ENCODE measurements at places on chromosomes 16 and 17. TPM values are rescaled to one million over a fixed set of nuclear protein-coding genes. Genes with fewer than 3 reads are reported as not detected.

GRCh38 chr17:45432405-45433158, at the start of gene ARHGAP27:
Gene ARHGAP27, minus strand, starts transcription at chr17:45432870. Its CDS starts 2,591 bp downstream, at chr17:45430279.
- DNase-seq = peak; percentile 83

Gene ARL5C
- not detected for total RNA-seq

Gene CDH11
- not detected for total RNA-seq

Gene PYY
- total RNA-seq = not detected

Gene CDH16
- total RNA-seq = not detected

Gene KRT24
- not detected for total RNA-seq

- DNase-seq = no peak
Measured at GRCh38 chr16:12025926-12026325, 49.4 kb downstream of the SNX29 start.

DNA sequence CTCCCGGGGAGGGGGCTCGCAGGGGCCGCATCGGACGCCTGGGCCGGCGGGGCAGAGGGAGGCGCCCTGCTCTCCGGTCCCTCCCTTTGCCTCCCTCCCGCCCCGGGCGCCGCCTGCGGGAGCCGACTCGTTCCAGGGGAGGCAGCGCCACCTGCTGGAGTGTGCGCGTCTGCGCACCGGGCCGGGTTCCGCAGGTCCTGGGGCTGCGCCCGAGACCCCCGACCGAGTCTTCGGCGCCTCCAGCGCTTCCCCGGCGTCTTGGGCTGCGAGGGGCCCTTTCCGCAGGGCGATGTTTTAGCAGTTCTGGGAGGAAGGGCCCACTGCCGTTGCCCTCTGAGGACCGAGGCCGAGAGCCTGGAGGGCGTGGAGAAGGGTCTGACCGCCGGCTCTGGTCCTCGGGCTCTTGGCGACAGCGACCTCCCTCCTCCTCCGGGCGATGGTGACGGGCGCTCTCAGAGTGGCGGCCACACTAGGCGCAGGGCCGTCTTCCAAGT, 106.3 kb downstream of the SEC14L1 start:
- peak; percentile 96 for DNase-seq

GRCh38 chr17:73795730-73796129, 151.5 kb upstream of the SDK2 start:
- no peak for DNase-seq

DNA sequence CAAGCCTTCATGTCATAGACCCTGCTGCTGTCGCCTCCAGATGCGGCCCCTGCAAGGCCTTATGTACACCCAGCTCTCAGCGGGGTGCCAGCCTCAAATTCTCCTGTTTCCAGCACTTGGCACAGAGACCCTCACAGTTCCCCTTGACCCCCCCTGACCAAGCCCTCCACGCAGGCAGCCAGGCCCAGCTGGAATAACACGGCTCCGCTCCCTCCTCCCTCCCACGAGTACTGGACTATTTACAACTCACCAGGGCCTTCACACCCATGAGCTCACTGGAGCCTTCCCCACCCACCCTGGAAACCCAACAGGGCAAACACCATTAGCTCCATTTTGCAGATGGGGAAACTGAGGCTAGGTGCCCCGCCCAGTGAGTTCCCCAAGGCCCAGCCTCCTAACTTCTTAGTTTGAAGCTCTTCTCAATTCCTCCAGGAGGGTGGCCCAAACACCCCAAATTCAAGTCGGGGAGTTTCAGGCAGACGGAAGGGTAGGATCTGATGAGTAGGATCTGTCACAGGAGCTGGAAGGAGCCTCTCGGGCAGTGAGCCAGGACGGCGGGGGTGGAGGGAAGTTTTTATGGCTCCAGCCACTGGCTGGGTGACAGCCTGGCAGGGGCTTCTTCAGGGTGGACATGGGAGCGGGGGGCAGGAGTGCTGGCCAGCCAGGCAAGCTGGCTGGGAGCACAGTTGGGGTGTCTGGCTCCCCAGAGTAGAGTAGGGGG, 17.5 kb upstream of the DLX4 start:
- no peak for DNase-seq

DNA sequence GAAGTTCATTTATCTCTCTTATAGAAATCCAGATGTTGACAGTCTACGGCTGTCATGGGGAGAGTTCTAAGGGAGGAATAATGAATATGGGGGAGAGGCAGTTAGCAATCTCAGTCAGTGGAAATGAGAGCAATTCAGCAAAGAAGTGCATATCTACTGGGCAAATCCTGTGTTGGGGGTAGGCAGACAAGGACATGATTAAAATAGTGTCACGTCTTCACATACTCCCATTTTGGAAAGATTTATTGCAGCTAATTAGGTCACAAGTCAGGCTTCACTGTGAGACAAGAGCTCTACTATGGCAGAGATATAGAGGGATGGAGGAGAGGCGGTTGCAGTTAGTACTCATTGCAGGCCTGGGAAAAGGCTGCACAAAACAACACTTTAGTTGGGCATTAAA, 29.8 kb downstream of the LRRC36 start:
- no peak for DNase-seq

- DNase-seq = no peak
Measured at GRCh38 chr17:65886315-65887245, 305.4 kb downstream of the CEP112 start.

DNA sequence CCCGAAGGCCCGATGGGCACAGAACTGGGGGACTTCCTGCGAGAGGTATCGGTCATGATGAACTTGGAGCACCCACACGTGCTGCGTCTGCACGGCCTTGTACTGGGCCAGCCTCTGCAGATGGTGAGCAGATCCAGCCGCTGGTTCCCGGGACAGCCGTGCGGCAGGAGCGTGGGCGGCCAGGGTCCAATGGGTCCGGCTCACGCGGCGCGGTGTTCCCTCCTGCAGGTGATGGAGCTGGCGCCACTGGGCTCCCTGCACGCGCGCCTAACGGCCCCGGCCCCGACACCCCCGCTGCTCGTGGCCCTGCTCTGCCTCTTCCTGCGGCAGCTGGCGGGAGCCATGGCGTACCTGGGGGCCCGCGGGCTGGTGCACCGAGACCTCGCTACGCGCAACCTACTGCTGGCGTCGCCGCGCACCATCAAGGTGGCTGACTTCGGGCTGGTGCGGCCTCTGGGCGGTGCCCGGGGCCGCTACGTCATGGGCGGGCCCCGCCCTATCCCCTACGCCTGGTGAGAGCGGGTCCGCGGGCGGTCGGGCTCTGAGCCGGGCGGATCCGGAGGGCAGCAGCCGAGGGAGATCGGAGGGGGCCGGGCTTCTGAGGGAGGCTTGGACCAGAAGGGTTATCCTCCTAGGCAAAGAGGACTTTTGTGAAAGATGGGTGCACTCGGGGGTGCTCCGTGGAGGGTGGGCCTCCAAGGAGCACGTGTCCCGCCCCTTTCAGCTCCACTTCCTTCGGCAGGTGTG, 3.0 kb downstream of the TNK1 start:
- peak; percentile 94 for DNase-seq

GRCh38 chr17:81015136-81015535, 19.8 kb upstream of the BAIAP2 start:
- DNase-seq = no peak

Gene HCRT
- total RNA-seq = not detected

Gene MVD
- 102 TPM for total RNA-seq

Gene RAMP2
- total RNA-seq = not detected

DNA sequence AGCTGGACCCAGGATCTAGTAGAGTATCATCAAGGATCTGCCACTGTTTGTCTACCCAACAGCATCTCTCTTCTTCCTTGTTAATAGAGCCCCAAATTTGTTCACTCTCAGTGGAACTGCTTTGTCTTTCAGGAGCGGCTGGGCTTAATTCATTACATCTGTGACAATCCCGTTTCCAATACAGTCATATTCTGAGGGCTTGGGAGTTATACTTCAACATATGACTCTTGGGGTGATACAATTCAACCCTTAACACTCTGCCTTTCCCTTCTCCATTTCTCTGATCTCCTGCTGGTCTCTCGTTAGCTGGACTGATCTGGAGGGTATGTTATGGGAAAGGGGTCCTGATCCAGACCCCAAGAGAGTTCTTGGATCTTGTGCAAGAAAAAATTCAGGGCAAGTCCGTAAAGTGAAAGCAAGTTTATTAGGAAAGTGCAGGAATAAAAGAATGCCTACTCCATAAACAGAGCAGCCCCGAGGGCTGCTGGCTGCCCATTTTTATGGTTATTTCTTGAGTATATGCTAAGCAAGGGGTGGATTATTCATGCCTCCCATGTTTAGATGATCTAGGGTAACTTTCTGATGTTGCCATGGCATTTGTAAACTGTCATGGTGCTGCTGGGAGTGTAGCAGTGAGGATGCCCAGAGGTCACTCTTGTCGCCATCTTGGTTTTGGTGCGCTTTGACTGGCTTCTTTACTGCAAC, 42.4 kb downstream of the IQCK start:
- DNase-seq = no peak

- DNase-seq = peak; percentile 86
Measured at GRCh38 chr17:82021107-82021899, 1.4 kb downstream of the CENPX start.

Gene CTRB1
- total RNA-seq = not detected

Gene ACSM3
- 3.5 TPM for total RNA-seq

Gene SDR42E1
- 5.4 TPM for total RNA-seq

Data from activated CD4-positive, alpha-beta T cell treated with anti-CD3 and anti-CD28 coated beads, Interleukin-2, amount 10 ng/mL, durations not matched to agents 24 days and 14 days (primary cell).